ENCODE measurements at places on chromosomes 5 and 9. TPM values are rescaled to one million over a fixed set of nuclear protein-coding genes. Genes with fewer than 3 reads are reported as not detected.

Gene SLC36A3
- 0.28 TPM for total RNA-seq

Gene C5orf52
- total RNA-seq: 5.9 TPM

DNA sequence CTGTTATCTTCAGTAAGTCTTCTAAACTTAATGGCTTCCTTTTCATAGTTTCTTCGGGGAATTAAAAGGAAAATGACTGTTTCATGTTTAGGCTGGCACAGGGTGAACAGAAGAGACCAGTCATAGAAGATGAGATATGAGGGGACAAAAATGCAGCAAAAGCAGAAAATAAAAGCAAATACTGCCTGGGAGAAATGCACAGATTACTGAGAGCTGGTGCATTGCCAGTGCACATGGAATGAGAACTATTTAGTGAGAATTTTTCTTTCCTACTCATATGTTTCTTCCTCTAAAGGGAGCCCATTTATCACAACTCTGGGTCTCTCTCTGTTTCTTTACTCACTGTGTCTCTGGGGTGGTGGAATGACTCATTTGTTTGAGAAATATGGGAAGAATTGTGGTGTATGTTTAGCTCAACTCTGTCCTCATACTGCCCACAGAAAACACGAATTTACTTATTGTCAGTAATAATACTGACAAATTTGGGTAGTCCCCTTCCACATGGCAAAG, 25.9 kb upstream of the ANKRD55 start:
- no peak overlapping the region for H3K4me3 ChIP-seq
- H3K27ac ChIP-seq: no peak overlapping the region
- no peaks in the 10 kb centered on the region for H3K27me3 ChIP-seq

DNA sequence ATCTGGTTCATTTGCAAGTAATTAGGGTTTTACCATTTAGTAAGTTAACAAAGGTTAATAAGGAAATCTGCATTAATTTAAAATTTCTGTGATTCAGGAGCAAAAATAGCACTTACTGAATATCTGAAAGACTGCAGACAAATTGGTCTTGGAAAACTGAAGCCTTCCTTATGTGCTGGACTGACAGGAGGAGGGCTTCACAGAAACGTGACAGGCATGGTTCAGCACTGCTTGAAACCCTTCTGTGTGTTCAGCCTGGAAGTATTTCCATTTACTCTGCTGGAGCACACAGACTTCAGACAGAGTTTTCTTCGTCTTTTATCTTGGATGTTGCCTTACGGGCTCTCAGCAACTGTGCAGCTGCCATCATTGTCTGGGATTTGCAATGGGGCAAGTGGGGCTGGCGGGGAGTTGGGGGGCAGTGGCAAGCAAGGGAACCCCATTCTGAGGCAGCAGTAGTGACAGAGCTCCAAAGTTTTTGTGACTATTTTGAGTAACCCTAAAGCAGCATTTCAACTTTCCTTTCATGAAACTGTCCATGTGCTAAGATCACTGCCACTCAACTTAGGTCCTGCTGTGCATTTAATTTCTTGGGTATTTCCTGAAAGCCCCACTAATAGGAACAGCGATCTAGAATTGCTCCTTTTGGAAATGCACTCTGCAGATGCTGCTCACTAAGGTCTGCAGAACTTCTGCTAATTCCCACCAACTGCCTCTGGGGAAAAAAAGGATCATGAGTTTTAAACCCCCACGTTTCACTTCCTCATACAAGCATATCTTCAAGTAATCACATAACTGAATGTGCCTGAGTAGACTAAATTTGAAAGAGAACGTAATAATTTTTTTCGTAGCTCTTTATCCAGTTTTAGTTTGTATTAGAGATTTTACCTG, 56.6 kb downstream of the KCNN2 start:
- H3K27ac ChIP-seq: no peak overlapping the region
- H3K27me3 ChIP-seq: no peaks in the 10 kb centered on the region
- no peaks in the 10 kb centered on the region for H3K36me3 ChIP-seq
- H3K4me3 ChIP-seq: no peak overlapping the region

- H3K4me3 ChIP-seq: no peak overlapping the region
- no peak overlapping the region for H3K27ac ChIP-seq
- no peak for DNase-seq
- no peaks in the 10 kb centered on the region for H3K36me3 ChIP-seq
These were observed 231.6 kb downstream of the SLF1 start for GRCh38 chr5:94849821-94850736.

GRCh38 chr5:45627076-45627656, 69.0 kb downstream of the HCN1 start:
- H3K27me3 ChIP-seq: no peaks in the 10 kb centered on the region
- H3K4me3 ChIP-seq: no peak overlapping the region
- no peaks in the 10 kb centered on the region for H3K36me3 ChIP-seq
- no peak overlapping the region for H3K27ac ChIP-seq
